NCI-H2081 (cell line): ENCODE measurements at places on chromosomes 4 and X.

DNA sequence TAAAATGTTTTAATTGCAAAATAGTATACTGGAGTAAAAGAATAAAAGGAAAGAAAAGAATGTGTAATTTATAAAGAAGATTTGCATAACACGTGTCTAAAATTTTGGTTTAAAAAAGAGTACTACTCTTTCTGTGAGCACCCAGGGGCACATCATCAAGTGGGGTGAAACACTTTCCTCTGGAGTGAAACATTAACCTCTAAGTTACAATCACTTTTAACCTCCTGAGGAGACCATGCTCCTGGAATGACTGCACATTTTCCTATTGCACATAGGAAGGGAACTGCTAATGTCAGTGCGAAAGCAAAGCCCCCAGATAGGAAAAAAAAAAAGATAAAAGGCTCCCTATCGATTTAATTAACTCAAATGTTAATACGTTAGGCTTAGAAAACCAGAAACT lies 13.3 kb downstream of the VEGFC start:
- DNase-seq: no peak

DNA sequence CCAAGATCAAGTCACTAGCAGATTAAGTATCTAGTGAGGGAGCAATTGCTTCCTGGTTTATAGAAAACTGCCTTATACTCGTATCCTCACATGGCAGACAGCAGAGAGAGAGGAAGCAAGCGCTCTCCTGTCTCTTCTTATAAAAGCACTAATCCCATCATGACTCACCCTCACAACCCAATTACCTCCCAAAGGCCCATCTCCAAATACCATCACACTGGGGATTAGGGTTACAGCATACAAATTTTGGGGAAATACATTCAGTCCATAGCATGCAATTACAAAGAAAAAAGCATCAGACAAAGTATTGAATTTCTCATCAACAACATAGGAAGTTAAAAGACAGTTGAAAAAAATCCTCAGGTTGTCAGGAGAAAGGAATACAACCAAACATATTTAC lies 292.6 kb downstream of the IQCM start:
- DNase-seq: no peak

- no peak for DNase-seq
Measured at GRCh38 chr4:183872531-183872930, 32.6 kb upstream of the STOX2 start.

- no peak for DNase-seq
Measured at GRCh38 chrX:15909605-15910004, 55.0 kb upstream of the AP1S2 start.

DNA sequence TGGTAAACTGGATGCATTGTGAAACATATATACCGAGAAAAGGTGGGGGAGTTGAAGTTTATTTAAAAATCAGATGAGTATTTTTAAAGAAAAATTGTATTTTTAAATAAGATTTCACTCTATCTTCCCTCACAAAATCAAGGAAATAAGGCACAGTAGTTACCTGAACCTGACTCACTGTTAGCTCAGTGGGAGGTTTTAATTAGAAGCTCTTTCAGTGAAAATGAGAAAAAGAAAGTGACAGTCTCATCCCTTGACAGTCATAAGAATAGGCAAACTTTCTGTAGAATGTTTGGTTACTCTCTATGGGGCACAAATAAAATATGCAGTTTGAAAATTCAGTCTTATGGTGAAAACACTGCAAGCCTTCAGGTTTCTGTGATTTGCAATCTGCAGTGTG lies 49.7 kb downstream of the GRXCR1 start:
- DNase-seq: no peak

GRCh38 chrX:116961872-116962582 lies 499.3 kb upstream of the CT83 start:
- peak; percentile 13 for DNase-seq

DNA sequence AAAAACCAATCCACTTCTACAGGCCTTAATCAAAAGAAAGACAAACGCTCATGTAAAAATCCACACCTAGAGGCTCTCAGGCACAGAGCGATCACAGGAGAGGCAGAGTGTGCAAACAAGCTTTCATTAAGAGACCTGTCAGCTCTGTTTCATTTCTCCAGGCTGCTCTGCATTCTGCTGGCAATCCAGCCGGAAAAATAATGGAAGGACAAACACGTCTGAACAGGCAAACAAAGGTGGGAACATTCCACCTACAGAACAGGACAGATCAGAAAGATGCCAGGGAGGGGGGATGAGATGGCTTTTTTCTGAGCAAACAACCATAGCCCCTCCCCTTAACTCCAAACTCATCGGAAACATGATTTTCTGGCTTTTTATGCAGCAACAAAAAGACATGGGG lies 9.7 kb downstream of the SOD3 start:
- peak; percentile 83 for DNase-seq

DNA sequence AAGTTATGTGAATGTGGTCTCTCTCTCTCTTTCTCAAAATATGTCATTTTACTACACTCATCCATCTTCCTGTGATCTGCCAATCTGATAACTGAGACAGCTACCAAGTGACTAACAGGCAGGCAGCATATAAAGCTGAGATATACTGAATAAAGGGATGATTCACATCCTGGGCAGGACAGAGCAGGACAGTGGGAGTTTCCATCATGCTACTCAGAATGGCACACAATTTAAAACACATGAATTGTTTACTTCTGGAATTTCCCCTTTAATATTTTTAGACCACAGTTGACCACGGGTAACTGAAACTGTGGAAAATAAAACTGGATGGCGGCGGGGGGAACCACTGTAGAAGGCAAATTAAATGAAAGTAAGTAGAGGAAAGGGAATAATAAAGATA lies 58.6 kb upstream of the DCTD start:
- DNase-seq: no peak

- DNase-seq: no peak
Measured at GRCh38 chr4:187366530-187366929, 629.0 kb upstream of the ZFP42 start.

DNA sequence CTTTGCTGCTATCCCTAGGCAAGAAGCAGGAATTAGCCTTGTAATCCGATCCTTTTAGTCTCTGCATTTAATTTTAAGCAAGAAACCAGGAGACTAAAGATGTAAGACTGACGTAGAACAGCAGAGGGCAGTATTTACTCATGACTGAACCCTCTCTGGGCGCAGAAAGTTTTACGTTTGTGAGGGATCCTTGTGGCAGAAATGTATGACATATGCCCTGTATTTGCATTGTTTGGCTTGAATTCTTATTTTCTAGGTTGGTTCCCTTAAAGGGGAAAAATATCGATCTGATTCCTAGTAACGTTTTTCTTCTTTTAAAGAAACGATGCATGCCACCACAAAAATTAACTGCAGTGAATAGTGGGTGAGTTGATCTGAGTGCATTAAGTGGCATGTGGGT lies 1.3 kb upstream of the FAT4 start:
- DNase-seq: peak; percentile 75

GRCh38 chr4:186297013-186297645 lies 31.1 kb downstream of the F11 start:
- DNase-seq: peak; percentile 48

DNA sequence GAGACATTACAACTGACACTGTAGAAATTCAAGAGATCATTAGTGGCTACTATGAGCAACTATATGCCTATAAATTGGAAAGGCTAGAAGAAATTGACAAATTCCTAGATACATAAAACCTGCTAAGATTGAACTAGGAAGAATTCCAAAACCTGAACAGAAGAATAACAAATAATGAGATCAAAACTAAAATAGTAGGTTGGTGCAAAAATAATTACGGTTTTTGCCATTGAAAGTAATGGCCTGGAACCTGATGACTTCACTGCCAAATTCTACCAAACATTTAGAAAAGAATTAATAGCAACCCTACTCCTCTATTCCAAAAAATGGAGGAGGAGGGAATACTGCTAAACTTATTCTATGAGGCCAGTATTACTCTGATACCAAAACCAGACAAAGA lies 824.9 kb downstream of the KLHL13 start:
- DNase-seq: no peak

DNA sequence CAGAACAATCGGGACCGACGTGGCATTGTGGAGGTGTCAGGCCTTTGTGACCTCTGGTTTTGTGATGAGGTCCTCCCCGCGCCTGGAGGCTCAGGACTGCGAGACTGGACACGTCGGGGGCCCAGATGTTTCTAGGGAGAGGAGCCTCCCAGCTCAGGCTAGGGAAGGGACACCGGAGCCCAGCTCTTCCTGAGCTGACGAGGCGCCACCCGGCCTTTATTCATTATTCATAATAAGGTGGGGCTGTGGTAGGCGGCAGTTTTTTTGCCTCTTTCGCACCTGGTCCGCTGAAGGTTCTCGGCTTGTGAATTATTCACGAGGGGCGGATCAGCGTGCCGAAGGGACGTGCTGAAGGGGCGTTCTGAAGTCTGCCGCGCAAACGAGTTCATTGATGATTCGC lies 2.3 kb upstream of the UBA1 start:
- peak; percentile 80 for DNase-seq

GRCh38 chr4:40586034-40586433 lies 43.6 kb downstream of the RBM47 start:
- no peak for DNase-seq

DNA sequence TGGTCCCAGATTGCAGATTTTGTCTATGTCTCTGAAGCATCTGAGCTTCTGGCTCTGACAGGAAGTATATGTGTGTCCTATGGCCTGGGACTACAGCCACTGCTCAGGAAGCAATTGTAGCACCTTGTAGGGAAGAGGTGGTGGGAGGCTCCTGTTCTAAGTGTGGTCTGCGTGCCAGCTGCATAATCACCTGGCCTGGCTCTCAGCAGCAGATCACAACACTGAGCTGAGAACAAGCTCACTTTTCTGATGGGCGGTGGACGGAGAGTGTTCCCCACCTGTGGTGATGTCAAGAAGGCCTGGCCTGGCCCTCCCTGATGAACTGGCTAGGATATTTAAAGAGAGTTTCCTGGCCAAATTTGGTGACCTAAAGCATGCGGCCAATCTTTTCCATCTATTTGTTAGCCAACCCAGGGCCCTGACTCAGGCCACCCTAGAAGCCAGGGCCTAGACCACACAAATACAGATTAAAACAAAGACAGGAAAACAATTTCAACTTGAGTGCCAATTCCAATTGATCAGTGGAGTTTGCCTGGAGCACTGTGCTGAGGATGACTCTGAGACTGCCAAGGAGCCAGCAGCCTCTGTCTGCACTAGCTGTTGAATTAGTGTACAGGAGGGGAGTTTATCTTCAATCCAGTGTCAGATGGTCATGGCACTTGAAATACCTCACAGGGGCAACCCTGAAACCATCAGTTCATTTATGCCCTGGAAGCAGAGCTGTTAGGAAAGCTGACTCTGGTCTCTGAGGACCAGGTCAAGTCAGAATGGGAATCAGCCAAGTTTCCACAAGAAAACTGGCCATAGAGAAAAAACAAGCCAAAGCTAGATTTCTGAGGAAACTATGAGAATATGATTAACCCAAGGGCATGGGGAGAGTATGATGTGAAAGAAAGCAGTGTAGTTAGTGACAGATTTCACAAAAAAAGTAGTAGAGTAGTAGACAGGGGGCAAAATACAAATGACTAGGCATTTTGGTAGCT lies 47.4 kb downstream of the PRDM5 start:
- DNase-seq: no peak

DNA sequence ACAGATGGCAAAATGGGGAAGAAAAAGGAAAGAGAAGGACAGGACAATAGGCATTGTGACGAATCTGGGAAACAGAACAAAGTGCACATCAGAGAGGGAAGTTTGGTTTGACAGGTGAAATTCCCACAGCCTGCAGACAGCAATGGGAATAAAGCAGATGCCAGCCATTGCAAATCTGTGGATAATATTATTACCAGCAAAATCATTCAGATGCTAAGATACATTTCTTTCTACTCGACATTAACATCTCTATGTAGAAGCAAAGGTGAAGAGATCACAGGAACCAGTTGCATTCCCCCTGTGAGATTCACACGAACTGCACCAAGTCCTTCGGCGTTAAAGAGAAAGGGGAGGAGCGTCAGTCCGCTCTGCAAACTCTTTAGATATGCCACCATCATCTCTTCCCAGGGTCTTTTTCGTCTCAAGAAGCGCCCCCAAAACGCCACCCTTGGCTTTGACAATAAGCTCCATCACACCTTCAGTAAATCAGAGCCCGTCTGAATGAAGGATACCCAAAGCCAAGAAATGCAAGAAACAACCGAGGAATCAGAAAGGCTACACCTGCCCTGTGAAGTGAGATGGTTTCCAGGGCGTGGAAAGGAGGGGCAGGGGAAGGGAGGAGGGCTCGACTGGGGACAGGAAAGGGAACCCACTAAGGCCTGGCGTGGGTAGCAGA lies 1.9 kb downstream of the NEUROG2 start:
- no peak for DNase-seq

DNA sequence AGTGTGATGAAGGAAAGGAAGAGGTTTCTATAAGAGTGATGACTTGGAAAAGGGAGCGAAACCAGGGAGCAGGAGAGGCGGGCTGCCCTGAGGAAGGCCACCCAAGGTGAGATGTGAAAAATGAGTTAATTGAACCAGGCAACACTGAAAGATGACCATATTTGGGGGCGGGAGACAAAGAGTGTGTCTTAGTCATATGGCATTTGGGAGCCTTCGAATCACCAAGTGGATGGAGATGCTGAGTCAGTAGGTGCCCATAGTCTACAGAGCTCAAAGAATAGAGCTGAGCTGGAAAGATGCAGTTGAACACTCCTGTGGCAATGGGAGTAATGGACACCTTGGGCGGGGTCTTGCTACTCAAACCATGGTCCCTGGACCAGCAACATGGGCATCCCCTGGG lies 8.3 kb upstream of the TLR8 start:
- DNase-seq: no peak

DNA sequence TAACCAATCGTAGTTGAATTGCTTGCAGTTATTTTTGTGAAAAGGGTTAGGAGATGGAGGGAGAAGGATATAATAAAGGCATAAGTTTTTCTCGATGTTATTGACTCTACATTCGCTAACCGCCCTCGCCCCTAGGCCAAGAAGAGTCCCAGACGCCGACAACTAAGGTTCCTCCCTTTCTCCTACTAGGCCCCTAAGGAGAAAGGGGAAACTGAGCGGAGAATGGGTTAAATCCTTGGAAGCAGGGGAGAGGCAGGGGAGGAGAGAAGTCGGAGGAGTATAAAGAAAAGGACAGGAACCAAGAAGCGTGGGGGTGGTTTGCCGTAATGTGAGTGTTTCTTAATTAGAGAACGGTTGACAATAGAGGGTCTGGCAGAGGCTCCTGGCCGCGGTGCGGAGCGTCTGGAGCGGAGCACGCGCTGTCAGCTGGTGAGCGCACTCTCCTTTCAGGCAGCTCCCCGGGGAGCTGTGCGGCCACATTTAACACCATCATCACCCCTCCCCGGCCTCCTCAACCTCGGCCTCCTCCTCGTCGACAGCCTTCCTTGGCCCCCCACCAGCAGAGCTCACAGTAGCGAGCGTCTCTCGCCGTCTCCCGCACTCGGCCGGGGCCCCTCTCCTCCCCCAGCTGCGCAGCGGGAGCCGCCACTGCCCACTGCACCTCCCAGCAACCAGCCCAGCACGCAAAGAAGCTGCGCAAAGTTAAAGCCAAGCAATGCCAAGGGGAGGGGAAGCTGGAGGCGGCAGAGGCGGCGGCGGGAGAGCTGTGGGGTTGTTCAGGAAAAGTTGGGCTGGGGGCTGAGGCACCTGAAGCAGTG lies 5.9 kb downstream of the ATOH1 start:
- no peak for DNase-seq

DNA sequence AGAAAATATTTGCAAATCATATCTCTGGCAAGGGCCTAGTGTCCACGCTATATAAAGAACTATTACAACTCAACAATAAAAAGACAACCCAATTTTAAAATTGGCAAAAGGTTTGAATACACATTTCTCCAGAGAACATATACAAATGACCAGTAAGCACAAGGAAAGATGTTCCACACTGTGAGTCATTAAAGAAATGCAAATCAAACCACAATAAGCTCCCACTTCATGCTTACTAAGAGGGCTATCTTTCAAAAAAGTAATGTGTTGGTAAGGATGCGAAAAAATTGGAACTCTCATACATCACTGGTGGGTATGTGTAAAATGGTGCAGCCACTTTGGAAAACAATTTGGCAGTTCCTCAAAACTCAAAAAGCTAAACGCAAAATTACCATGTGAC lies 884.0 kb upstream of the INTU start:
- no peak for DNase-seq
